Pons (tissue), 1 donor: ENCODE measurements at places on chromosomes 1 and 21.

DNA sequence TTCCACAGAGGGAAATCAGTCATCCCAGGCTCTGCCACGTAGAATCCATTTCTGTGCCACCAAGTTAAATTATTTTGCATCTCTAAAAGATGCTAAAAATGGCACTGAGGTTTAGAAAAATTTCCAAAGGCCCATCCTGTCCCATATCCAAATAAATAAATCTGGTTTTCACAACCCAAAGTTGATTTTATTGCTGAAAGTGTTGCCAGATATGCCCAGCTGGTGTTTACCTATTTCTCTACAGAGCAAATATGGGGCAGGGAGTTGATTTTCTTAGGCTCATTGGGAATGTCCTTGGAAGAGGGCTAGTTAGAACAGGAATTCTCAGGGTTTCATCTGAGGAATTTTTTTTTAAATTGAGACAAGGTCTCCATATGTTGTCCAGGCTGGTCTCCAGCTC is 19.0 kb downstream of the MAP1LC3C start:
- peak; percentile 21 for DNase-seq

GRCh38 chr1:32773764-32774463 is 43.2 kb downstream of the YARS1 start:
- DNase-seq = no peak

GRCh38 chr1:3642919-3643675 is 6.8 kb downstream of the WRAP73 start:
- no peak for DNase-seq

- DNase-seq = no peak
These were observed 538.0 kb downstream of the LTN1 start for GRCh38 chr21:28454564-28455252.

DNA sequence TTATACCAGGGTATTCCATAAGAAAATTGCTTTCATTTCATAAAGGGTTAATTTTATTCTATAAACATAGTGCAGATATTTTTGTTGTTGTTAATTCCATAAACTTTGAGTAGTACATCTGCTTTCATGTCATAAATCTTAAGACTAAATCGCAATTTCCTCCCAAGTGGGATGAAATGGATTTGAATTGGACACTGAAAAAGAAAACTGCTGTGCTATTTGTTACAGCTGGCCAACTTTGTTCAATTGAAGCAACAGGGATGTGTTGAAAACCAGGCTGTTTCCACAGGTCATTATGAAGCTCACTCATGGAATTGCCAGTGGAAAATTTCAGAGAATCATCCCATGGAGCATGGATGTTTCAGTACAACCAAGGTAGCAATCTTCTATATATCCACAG is 252.5 kb upstream of the RGS18 start:
- no peak for DNase-seq

GRCh38 chr1:206723805-206724472 is 39.2 kb downstream of the MAPKAPK2 start:
- DNase-seq = no peak

DNA sequence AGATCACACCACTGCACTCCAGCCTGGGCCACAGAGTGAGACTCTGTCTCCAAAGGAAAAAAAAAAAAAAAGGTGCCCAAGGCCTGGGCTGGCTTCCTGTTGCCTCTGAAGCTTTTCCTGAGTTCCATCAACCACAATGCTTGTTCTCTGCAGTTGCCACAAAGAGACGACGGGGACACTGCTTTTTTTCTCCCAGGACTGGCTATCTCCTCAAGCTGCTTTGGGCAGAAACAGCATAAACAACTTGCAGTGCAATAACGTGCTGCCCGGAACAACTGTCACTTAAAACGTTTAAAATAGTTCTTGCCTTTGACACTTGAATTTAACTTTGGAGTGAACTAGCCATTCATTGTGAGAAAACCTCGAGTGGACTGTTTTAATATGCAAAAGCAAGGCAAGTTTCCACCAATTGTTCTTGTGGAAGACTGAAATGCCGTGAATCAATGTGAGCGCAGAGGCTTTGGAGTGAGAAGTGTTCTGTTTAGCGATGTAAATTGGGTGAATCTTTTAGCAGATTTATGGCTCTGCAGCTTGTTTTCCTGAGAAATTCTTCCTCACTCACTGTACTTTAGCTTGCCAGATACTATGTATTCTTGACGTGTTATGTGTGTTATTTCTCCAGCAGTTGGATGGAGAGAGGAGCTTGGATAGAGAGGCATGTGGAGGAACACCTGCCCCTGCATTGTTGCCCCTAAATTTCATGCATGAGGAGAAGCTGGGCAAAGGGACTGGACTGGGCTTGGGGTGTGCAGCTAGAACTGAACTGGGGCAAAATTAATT is 188.1 kb upstream of the KIAA0040 start:
- DNase-seq = no peak

- no peak for DNase-seq
These were observed 15.0 kb upstream of the PSMB2 start for GRCh38 chr1:35656148-35656862.

GRCh38 chr1:43303471-43304313 is 2.9 kb downstream of the TIE1 start:
- DNase-seq = no peak

DNA sequence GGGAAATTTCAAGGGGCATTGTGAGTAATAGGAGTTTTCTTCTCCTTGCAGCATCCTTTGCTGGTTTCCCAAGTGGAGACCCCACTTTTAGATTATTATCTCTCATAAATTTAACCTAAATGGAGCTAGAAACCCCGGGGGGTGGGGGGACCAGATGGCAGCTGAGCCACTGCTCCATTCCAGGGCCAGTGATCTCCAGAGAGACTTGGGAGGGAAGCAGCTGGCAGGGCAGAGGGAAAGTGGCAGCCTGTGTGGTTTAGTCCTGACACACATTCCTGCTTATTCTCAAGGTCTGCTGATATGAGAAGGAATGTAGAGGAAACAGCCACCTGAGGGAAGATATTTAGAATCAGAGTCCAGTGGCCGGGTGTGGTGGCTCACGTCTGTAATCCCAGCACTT is 16.3 kb downstream of the PCP4L1 start:
- DNase-seq = no peak

- no peak for DNase-seq
These were observed 155.4 kb downstream of the NFIA start for GRCh38 chr1:61237659-61238358.

DNA sequence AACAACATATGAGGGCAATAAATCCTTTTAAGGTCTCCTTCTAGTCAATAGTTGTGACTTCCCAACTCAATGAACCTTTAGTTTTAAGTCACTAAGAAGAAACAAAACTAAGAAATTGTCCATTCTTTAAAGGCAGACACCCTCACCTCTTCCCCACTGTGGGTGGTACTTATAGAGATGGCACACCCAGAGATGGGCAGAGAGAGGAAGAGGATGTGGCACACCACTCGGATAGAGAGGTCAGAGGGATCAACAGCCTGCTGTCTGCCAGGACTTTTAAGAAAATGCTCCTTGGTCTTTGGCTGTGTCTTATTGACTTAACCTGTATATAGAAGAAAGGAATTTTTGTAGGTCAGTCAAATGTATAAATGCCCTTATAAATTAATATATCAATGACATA is 45.1 kb downstream of the FASLG start:
- DNase-seq = no peak

DNA sequence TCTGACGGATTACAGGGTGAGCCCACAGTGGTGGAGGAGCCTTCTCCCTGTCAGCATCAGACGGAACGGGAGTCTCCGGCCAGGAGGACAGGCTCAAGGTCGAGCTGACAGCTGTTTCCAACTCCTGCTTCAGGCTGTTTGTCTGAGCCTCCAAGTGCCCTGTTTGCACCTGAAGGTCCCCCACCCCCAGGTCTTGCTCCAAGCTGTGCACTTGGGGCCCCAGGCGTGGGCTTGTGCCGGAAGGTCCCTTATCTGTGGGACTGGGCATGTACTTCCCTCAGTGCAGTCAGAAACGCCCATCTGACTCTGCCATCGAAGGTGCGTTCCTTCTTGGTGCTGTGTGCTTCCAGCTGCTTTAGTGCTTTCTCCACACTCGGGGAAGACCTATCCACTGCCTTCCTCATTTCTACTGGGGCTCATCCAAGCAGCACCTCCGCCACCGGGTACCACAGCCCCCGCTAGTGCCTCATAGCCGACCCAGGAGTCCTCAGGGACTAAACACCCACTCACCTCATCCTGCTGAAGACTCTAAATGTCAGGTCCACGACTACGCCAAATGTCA is 29.5 kb upstream of the CR2 start:
- DNase-seq = no peak

DNA sequence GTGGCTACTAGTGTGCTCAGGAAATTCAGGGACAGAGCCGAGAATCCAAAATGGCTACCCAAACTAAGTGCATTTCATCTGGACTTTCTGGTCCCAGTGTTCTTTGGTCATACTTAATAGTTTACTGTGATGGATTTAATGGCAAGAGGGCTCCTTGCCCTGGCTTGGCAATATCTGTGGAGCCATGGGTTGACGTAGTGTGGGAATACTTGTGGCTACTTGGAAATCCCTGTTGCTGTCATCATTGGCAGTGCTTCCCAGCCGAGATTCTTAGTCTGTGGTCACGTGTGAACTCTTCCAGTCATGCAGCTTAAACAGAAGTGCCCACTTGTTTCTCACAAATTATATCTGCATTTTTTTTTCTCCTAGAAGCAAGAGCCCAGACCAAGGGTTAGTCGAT is 198.9 kb downstream of the HS2ST1 start:
- DNase-seq = no peak

- no peak for DNase-seq
These were observed 58.3 kb downstream of the ERG start for GRCh38 chr21:38439957-38440356.
